ENCODE measurements at places on chromosomes 6 and 20. TPM values are rescaled to one million over a fixed set of nuclear protein-coding genes. Genes with fewer than 3 reads are reported as not detected.

The VNN1 gene
- total RNA-seq: not detected

The DLK2 gene
- total RNA-seq: under 0.01 TPM

The CLPSL1 gene
- not detected for total RNA-seq

The CRNKL1 gene
- 32.7 TPM for total RNA-seq

The HAO1 gene
- total RNA-seq: not detected

The RAD21L1 gene
- not detected for total RNA-seq

The CST2 gene
- not detected for total RNA-seq

The C6orf163 gene
- total RNA-seq: 1.8 TPM

The RAET1L gene
- not detected for total RNA-seq

The STMND1 gene
- not detected for total RNA-seq

The C4B gene
- 43.9 TPM for total RNA-seq

The SLC17A1 gene
- not detected for total RNA-seq

The MMP24 gene
- total RNA-seq: 0.17 TPM

The SAMHD1 gene
- total RNA-seq: 29.5 TPM

The RHAG gene
- not detected for total RNA-seq

The PTPN1 gene
- 20.0 TPM for total RNA-seq

The CTCFL gene
- not detected for total RNA-seq

The RNF182 gene
- 2.5 TPM for total RNA-seq

The PMEPA1 gene
- total RNA-seq: 1.0 TPM

The C20orf202 gene
- total RNA-seq: under 0.01 TPM

The KCNK16 gene
- total RNA-seq: not detected

The TMC2 gene
- under 0.01 TPM for total RNA-seq

The PDRG1 gene
- total RNA-seq: 3.9 TPM

The PHACTR1 gene
- total RNA-seq: 0.26 TPM

The DYNLT2 gene
- 1.0 TPM for total RNA-seq

The TRAPPC3L gene
- total RNA-seq: under 0.01 TPM

The CFAP206 gene
- total RNA-seq: 0.26 TPM

The OR2H2 gene
- not detected for total RNA-seq

The SLC22A16 gene
- under 0.01 TPM for total RNA-seq

The GSTA5 gene
- not detected for total RNA-seq

The PGBD1 gene
- total RNA-seq: 5.6 TPM

The PGC gene
- total RNA-seq: not detected

The PLEKHG1 gene
- total RNA-seq: 5.4 TPM

The BRD2 gene
- 75.6 TPM for total RNA-seq

The RAB23 gene
- 68.0 TPM for total RNA-seq

The DZANK1 gene
- 0.83 TPM for total RNA-seq

The ZSCAN31 gene
- total RNA-seq: 5.9 TPM

The COL11A2 gene
- total RNA-seq: 0.26 TPM

The OOEP gene
- not detected for total RNA-seq

The NUS1 gene
- 15.4 TPM for total RNA-seq

The ECT2L gene
- 0.17 TPM for total RNA-seq

The MOG gene
- not detected for total RNA-seq

The TTK gene
- total RNA-seq: 0.51 TPM

The MAK gene
- total RNA-seq: not detected

The TNF gene
- not detected for total RNA-seq

The PRSS35 gene
- 6.8 TPM for total RNA-seq

The TCP11 gene
- 0.51 TPM for total RNA-seq

The ACSS2 gene
- total RNA-seq: 129 TPM

The FAM110A gene
- 1.3 TPM for total RNA-seq

All from fibroblast of lung (primary cell).